ENCODE measurements at places on chromosomes 1 and 21.

DNA sequence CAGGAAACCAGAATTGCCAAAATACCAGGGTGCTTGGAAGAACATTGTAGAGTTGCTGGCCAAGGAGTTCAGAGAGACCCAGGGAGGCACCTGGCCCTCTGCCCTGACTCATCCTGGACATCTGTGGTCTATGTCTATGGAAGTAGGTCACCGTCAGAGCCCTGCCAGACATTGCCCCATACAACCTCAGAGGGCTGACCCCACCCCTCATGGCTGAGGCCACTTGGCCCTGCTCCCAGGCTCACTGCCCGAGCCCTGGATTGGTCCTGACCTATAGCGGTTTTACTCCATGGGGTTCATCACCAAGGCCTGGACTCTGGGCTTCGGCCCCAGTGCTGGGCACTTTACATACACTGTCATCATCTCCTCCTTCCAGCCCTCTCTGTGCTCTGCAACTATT, 233.1 kb downstream of the PTPRU start:
- no peaks in the 10 kb centered on the region for H3K4me1 ChIP-seq
- H3K27me3 ChIP-seq = peaks cover 24% of the 10 kb centered on the region
- H3K4me3 ChIP-seq = no peak overlapping the region
- H3K36me3 ChIP-seq = peaks cover 4% of the 10 kb centered on the region
- H3K27ac ChIP-seq = no peak overlapping the region

- no peak overlapping the region for H3K27ac ChIP-seq
- DNase-seq = no peak
These were observed 286.8 kb upstream of the PBX1 start for GRCh38 chr1:164272156-164272555.

DNA sequence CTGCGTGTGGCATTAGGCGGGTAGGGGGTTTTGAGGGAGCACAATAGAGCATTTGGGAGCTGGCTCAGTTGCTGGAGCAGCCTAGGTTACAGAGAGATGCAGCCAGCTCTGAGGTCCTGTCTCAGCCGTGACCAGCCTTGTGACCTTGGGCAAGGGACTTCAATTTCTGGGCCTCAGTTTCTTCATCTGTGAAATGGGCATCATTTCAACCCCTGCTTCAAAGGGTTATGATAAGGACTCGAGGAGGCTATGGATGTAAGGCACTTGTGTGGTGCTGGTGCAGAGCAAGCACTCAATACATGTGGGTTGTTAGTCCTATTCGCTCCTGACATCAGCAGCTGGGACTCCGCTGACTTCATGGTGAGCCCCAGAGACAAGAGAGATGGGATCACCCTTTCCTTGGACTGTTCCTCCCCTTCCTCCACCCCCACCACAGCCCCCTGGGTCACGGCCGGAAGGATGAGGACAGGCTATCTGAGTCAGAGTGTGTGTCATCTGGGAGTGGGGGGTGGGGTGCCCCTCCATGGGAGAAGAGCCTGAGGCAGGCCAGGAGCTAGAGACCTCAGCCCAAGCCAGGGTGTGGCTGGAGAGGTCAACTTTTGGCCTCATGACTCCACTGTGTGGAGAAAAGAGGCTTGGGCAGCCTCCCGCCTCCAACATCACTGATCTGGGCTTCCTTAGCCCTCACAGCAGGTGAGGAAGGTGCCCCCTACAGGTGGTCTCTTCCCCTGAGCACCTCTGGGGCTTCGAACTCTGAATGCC, 71.4 kb upstream of the ZBTB40 start:
- no peaks in the 10 kb centered on the region for H3K36me3 ChIP-seq
- DNase-seq = no peak
- H3K4me3 ChIP-seq = no peak overlapping the region
- H3K27ac ChIP-seq = no peak overlapping the region
- H3K4me1 ChIP-seq = no peaks in the 10 kb centered on the region

- no peak overlapping the region for H3K27ac ChIP-seq
- no peak overlapping the region for H3K4me3 ChIP-seq
- H3K4me1 ChIP-seq = no peaks in the 10 kb centered on the region
- no peaks in the 10 kb centered on the region for H3K27me3 ChIP-seq
These were observed 52.0 kb upstream of the COL11A1 start for GRCh38 chr1:103160281-103160680.

DNA sequence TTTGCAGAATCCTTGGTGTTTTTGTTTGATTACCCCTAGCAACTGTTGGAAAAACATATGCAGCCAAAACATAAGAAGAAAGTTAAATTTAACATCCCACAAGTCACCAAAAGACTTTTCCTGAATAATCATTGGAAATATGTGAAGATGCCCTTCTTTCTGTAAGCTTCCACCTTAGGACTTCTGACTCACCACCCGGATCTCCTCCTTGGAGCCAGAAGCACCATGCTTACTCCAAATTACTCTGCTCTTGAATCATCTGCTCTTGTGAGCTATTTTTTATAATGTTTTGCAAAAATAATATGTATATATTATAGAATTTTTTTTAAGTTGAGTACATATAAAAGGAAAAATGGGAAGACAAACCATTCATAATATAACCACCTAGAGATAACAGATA, 391.7 kb downstream of the KCTD3 start:
- H3K36me3 ChIP-seq = no peaks in the 10 kb centered on the region
- no peaks in the 10 kb centered on the region for H3K4me1 ChIP-seq
- no peak overlapping the region for H3K27ac ChIP-seq
- no peaks in the 10 kb centered on the region for H3K27me3 ChIP-seq
- DNase-seq = no peak

- no peaks in the 10 kb centered on the region for H3K27me3 ChIP-seq
- no peak overlapping the region for H3K27ac ChIP-seq
- no peak for DNase-seq
- no peaks in the 10 kb centered on the region for H3K36me3 ChIP-seq
- no peaks in the 10 kb centered on the region for H3K4me1 ChIP-seq
These were observed 106.1 kb downstream of the CDC42BPA start for GRCh38 chr1:227212164-227212563.

DNA sequence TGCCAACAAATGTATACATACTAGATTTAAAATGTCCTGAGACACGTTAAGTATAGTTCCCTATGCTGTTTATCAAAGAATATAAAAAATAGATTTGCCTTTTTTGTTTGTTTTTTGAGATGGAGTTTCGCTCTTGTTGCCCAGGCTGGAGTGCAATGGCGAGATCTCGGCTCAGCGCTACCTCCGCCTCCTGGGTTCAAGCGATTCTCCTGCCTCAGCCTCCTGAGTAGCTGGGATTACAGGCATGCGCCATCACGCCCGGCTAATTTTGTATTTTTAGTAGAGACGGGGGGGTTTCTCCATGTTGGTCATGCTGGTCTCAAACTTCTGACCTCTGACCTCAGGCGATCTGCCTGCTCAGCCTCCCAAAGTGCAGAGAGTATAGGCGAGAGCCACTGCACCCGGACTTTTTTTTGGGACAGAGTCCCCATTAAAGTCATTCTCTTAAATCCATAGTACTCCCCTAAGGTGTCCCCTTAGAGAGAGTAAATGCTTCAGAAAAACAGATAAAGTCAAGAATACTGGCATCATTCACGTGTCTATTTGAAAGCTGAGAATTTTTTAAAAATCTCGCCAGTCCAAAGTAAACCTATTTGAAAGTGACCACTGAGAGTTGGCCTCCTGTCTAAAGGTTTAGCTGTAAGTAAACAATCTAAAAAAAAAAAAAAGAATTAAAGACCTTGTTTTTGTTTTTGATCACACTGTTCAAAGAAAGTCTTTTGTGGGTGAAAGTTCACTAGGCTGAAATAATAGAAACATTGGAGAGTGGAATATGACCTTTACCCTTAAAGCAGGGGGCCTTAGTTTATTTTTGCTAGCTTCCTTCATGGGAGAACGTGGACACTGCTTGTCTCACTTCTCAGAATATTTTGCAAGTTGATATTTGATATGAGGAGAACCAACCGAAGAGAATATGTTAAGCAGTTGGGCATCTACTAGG, 48.0 kb upstream of the SLC16A1 start:
- no peak overlapping the region for H3K27ac ChIP-seq
- no peaks in the 10 kb centered on the region for H3K36me3 ChIP-seq
- H3K27me3 ChIP-seq = no peaks in the 10 kb centered on the region
- no peak for DNase-seq

All from natural killer cell treated with Interleukin-12 subunit alpha and Interleukin-12 subunit beta and Interleukin-15 and Interleukin-18, amount 100 ng/mL, for 72 hours (primary cell).